Osteocyte (in vitro differentiated cells): ENCODE measurements at places on chromosomes 5 and 9. TPM values are rescaled to one million over a fixed set of nuclear protein-coding genes. Genes with fewer than 3 reads are reported as not detected.

Gene AMBP
- not detected in 2 replicates for total RNA-seq

Gene FAM153A
- not detected in 2 replicates for total RNA-seq

Gene FBP2
- not detected in 2 replicates for total RNA-seq

Gene AFAP1L1
- 2.2 and 2.3 TPM in 2 replicates for total RNA-seq

Gene ADAMTS2
- total RNA-seq, result 10.7 and 12.2 TPM in 2 replicates

Gene C1QTNF2
- 0.16 and 0.19 TPM in 2 replicates for total RNA-seq

Gene PCDHA13
- total RNA-seq, result 1.5 and 1.7 TPM in 2 replicates

Gene PAPPA
- 214 and 229 TPM in 2 replicates for total RNA-seq
